ENCODE measurements at places on chromosomes 1 and 21.

DNA sequence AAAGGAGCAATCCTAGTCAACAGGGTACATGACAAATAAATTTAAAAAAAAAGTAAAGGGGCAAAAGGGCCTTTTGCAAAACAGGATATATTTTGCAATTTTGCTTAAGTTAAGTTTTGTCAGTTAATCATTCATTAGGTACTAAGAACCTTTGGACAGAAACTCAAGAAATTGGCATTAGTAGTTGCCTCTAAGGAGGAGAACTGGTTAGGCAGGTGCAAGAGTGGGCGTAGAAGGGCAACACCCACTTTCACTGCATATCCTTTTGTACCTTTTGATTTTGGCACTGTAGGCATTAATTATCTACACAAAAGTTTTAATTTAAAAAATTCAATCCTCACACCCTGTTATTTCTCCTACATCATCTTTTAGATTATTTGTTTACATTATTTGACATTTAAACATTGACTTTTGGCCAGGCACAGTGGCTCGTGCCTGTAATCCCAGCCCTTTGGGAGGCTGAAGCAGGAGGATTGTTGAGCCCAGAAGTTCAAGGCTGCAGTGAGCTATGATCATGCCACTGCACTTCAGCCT, 4.3 kb downstream of the DDAH1 start:
- DNase-seq: no peak

DNA sequence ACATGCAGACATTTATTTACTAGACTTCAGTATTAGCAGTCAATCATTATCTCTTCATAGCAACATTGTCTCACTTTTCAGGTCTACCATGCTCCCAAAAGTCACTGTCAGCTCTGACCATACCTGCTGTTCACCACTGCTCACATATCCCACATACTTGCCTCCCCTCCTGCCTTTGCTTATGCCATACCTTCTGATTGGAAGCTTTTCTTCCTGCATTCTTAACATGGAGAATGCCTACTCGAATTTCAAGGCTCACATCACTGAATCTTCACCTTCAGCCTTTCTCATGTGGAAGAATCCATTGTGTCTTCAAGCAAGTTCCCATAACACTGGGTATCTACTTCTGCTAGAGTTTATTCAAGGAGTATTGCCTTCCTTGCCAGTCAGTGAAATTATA, 135.4 kb downstream of the NTNG1 start:
- no peak for DNase-seq

DNA sequence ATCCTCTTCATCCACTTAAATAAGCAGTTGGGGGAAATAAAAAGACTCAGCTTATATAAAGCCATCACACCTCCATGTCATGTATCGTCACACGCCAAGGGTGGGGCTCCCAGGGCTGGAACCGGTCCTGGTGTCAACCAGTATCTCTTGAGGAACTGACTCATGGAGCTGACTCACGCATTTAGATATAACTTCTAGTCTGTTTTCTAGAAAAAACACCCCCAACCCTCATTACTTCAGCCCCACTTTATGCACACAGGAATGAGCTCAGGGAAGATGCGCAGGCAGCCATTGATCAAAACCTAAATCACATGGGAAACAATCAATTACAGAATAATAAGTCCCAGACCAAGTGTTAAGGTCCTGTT, 6.9 kb upstream of the IL22RA1 start:
- no peak for DNase-seq

GRCh38 chr1:156752843-156753482, 1.5 kb upstream of the HDGF start:
- DNase-seq: no peak

DNA sequence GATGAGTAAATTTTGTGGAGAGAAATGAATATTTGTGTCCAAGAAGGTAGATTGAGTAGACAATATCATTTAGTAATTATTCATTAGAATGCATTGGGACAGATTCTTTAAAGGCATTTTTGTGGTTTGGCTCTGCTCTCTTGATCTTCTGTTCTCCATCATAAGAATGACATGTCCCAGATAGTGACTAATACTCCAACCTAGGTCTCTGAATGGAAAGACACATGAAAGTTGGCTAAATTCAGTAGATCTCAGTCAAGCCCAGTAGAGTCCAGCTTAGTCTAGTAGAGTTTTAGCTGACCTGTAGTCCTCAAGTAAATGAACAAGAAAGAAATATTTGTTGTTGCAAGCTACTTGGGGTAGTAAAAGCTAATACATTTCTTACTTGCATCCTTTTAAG, 61.8 kb upstream of the DNAH14 start:
- no peak for DNase-seq

Measured in stimulated activated CD4-positive, alpha-beta T cell treated with anti-CD3 and anti-CD28 coated beads, Interleukin-1b, Interleukin-23, amount 100 ng/mL, for 1 hour (primary cell).